ENCODE measurements at places on chromosomes 16 and 17. TPM values are rescaled to one million over a fixed set of nuclear protein-coding genes. Genes with fewer than 3 reads are reported as not detected.

The AANAT gene
- total RNA-seq, result not detected

The XAF1 gene
- 25.4 TPM for total RNA-seq

The TBX2 gene
- 9.0 TPM for total RNA-seq

DNA sequence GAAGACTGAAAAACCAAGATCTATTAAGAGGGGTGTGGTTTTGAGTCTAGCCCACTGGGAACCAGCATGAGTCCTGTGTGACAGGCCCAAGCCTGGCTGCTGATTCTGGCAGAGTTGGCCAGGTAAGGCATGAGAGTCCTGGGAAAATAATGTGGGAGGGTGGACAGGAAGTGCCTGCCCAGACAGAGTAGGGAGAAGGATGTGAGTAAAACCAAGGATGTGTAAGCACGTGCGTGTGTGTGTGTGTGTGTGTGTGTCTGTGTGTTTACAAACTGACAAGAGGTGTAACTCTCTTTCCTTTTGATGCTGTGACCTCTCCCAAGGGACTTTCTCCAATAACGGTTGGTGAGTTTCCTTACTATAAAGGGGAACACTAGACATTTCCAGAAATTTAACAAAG lies 15.6 kb upstream of the TEX2 start:
- no peak for DNase-seq
